ENCODE measurements at places on chromosomes 7 and 10.

DNA sequence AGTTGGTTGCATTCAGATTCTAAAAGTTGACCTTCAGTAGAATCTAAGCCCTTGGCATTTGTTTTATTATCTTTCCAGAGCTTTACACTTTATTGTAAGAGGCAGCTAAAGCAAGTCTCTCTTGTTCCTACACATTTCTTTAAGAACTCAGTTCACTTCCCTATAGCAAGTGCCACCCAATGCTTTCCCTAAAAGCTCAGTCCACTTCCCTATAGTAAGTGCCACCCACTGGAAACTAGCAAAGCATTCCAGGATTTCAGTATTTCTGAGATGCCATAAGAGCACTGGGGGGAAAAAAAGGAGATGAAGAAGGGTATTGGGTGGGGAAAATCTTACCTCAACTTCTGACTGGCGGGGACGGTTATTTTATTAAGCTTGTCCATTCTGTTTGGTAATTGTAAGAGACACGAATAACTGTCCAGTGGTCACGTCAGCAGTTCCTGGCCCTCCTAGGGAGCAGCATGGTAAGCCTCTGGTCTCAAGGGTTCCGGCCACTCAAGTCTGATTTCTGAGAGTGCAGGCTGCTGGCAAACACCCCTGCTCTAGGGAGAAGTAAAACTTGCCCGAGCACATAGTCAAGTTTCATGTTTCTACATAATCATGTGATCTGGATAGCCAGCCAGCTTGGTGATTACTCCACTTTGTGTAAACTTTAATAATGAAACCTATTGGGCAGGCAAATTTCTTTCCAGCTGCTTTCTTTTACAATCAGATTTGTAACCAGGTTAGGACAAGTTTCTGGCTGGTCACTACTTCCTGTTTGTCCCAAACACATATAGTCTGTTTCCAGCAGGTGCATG lies at the start of gene BLNK:
TSS of gene BLNK (minus strand) at position 554 of the 800 bp plus-strand sequence. CDS start at position 383, 171 bp downstream.
- DNase-seq, result peak; percentile 16

DNA sequence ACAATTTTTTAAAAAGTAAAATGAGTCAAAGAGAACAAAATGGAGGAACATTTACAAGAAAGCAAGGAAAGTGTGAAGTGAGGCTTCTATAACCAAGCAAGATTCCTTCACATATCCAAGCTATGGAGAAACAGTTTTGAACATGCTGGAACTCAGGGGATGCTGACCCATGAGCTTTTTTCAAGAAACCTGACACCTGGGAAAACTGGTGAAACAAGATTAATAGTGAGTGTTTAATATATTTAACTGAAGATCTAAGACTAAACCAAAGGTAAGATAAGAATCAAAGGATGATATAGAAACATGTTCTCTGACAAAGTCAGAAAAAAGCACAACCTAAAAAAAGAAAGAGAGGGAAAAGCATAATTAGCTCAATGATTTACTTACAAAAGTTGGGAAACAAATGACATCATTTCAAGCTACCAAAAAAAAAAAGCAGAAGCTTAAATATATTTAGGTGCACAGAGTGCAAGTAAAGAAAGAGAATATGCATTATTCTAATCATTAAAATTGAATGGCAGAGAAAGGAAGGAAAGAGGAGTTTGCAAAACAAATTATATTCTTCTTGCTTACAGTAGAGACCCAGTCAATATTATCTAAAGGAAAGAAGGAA lies 24.9 kb downstream of the C7orf25 start:
- DNase-seq, result no peak

DNA sequence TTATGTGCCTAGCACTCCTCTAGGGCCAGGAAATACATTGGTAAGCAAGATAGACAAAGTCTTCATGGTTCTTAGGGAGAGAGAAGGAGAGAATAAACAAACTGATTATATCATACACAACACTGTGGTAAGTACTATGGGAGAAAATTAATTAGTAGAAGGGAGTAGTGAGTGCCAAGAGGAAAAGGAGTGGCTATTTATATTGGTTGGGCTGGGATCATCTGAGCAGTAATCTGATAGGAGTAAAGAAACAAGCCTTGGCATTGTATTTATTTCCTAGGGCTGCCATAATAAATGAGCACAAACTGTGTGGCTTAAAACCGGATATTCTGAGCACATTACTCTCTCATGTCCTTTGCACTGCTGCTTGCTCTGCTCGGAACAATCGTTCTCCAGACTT lies 158.1 kb upstream of the PHF14 start:
- DNase-seq, result no peak

GRCh38 chr10:107701943-107702342 lies 537.4 kb upstream of the SORCS1 start:
- DNase-seq, result no peak

DNA sequence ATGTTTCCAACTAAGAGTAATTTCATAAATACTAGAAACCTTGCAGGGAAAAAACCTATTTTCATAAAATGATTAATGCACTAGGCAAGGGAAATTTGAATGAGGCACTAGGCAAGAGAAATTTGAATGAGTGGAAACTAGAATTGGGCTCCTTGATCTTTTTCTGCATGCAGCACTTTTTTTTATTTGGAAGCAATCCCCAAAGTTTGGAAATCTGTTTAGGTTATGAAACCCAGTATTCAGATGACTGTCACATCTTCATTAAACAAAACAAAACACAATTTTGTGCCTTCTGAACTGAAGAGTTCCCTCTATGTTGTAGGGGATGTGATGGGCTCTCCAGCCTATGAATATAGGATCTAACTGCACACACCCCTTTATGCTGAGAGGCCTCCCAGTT lies 201.9 kb downstream of the BAMBI start:
- no peak for DNase-seq

DNA sequence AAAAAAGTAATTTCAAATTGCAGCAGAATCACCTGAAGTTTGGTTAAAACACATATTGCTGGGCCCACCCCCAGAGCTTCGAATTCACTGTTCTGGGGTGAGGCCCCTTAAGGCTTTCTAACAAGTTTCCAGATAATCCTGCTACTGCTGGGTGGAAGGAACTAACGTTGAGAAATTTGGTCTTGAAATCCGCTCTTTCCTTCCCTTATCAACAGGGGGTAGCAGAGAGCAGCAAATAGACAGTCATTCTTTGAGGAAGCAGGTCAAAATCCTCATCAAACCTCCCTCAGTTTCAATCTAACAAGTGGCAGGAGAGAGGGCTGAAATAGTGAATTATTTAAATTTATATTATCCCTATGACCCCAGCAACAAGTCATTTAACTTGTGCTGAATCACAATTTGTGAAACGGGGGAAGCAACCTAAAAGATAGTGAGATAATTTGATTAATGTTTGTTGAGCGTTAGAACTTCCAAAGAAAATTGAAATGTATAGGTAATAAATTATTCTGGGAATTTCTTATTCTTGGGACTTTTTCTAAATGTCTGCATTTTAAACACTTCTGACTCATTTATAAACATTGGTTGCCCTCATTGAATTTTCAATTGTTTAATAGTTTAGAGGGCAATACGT lies 21.7 kb upstream of the MALSU1 start:
- DNase-seq, result peak; percentile 92

GRCh38 chr7:26199301-26200037 lies 1.1 kb downstream of the HNRNPA2B1 start:
- peak; percentile 85 for DNase-seq

DNA sequence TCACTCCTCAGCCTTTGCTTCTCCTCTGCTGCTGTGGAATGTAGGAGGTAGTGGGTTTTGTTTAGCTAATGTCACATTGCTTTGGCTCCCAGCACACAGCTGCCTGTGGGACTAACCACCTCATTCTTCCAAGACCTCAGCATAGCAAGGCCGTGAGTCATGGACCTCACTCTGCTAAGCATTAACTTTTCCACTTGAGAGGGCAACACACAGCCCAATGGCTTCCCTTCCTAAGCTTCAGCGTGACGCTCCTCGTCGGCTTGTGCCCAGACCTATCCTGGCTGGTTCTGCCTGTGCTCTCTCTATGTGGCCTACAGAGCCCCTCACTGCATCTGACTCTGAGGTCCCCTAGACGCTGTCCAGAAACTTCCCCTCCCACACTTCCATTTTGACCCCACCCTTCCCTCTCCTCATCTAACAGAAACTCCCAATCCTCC lies 23.3 kb downstream of the MYOF start:
- no peak for DNase-seq

DNA sequence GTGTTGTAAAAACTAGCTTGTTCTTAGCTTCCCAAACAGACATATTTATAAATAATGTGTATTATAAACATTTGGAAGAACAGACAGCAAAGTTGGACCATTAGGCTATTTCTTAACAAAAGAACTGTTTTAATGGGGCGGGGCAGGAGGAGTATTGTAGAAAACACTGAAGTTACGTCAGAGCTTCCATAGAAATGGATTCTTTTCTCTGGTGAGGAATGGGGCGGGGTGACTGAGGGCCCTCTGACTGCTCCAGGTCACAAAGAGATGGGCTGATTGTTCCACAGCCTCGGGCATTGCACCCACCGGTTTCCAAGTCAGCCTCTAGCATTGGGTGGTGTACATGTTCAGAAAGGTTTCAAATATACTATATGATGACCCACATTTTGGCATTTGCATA lies 36.8 kb upstream of the ADAM12 start:
- no peak for DNase-seq

- no peak for DNase-seq
These were observed 45.1 kb upstream of the KCTD7 start for GRCh38 chr7:66583490-66584110.

Data from hematopoietic multipotent progenitor cell treated with erythropoietin and hydrocortisone succinate and interleukin-3 and kit ligand, for 4 days (in vitro differentiated cells).